ENCODE measurements at places on chromosomes 16 and 17.

DNA sequence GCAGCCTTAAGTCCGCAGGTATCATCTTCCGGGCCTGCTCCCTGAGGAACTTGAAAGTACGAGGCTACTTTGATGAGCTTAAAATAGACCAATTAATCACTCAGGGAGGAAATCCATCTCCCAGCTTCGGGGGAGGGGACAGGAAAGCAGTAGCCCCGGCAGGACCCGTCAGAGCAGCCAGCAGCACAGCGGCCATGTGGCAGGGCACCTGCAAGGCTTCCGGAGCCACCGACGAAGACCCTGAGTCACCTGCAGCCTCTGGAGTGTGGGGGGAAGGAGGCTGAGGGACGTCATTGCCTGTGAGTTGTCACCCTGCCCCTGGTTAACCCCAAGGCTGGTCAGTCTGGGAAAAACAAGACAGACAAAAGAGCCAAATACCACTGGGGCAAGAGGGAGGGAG is 4.4 kb upstream of the CYB561 start:
- no peak for DNase-seq

GRCh38 chr16:75529959-75530358 is 5.9 kb downstream of the CHST5 start:
- no peak for DNase-seq

- no peak for DNase-seq
Observed at GRCh38 chr17:74924250-74924948, at the start of gene OTOP2. Gene OTOP2, plus strand, starts transcription at chr17:74924273. Its CDS starts 360 bp downstream, at chr17:74924633.

- DNase-seq = no peak
Observed at GRCh38 chr16:86579268-86580062, 1.1 kb downstream of the FOXL1 start.

DNA sequence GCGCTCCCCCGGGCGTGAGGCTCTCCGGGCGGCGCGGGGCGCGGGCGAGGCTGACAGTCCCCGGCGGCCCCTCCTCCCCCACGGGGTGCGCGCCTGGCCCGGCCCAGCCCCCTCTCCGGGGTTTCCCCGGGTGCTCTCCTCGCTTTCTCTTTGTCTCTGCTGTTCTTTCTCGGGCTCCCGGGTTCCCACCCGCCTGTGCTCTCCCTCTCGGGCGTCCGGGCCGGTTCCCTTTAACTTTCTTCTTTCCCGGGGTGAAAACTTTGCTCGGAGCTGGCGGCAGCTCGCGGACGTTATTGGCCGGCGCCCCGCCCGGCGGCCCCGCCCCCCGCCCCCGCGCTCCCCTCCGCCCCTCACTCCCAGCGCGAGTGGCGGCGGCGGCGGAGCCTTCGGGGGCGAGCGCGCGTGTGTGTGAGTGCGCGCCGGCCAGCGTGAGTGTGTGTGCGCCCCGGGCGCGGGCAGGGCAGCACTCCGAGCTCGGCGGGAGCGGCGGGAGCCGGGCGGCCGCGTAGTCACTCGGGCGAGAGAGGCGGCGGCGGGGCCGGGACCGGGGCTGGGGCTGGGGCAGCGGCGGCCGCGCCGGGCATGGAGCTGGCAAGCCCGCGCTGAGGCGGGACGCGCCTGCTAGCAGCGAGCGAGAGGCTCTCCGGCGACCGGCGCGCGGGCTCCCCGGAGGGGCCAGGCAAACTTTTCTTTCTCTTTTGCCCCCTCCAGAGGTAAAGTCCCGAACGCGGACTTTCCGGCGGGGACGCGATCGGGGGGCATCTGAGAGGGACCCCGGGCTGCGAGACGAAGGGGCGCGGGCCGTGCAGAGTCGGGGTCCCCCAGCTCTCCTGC is at the start of gene NTN1:
NTN1 (plus strand) TSS at position 353 of the 834 bp plus-strand sequence. CDS start 864 bp downstream, outside the sequence.
- peak; percentile 37 for DNase-seq

- DNase-seq = no peak
Observed at GRCh38 chr17:27914382-27914781, 21.2 kb upstream of the LYRM9 start.

DNA sequence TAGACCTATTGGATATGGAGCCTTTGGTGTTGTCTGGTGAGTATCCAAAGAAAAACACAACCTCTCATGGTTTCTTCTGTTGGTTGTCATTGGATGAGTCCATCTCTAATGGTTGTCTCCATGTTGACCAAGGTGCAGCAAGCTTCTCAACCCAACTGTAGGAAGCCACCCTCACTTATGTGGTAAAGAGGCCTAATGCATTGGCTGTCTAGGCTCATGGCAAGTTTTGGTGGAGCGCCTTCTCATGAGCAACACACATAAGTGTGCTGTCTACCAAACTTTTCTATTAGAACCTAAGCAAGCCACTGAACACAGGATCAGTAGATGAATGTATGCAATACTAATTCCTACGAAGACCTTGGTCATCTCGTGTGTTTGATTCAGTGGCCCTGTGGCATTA is 819 bp downstream of the NLK start:
- DNase-seq = no peak

GRCh38 chr16:85562093-85562786 is 50.9 kb upstream of the GSE1 start:
- DNase-seq = no peak

DNA sequence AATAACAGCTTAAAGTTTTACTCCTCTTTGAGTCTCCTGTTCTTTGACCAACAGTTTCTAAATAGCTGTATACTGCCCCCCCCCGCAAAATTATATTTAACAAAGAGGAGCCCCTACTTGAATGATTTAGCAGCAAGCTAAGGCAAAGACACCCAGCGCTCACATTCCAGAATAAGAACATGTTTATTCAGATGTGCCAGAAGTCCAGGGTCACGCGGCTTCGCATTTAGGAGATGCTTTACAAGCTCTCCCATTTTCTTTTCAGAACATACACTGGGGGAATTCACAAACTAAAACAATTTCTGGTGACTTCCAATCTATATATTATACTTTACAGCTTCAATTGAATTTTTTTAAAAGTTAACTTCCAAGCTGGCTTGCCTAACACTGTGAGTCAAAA is 5.3 kb downstream of the PLD6 start:
- no peak for DNase-seq

DNA sequence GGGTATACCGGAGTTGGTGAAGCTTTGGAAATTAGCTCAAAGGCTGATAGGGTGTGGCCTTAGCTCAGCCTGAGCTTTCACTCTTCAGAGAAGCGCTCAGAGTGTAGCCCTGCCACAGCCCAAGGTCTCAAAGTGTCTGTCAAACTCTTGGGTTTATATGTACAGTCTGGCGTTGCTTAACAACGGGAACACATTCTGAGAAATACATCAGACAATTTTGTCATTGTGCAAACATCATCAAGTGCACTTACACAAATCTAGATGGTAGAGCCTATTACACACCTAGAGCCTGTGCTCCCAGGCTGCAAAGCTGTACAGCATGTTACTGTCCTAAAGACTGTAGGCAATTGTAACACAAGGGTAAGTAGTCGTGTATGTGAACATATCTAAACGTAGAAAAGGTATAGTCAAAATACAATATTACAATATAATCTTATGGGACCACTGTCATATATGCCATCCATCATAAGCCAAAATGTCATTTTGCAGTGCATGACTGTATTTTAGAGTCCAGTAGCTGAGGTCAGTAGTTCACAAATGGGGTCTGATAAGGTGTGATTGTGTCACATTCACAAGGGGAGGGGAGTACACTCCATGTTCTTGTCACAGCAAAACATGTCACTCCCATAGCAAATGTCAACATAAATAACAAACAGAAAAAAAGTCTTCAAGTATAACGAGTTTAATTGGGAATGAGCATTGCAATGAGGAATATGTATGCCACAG is 20.6 kb downstream of the CHAD start:
- DNase-seq = peak; percentile 58

DNA sequence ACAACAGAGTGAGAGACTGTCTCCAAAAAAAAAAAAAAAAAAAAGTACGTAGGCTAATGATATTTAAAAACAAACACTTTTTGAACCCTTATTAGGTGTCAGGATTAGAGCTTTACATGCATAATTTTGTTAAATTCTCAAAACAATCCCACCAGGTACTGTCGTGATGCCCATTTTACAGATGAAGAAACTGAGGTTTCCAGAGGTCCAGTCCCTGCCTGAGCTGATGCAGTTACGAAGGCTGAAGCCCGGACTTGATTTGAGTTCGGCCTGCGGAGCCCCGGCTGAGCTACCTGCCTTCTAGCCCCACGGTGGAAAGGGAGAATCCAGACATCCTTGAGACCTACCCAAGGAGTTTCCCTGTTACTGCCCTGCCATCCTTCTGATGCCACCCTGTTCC is 137.5 kb upstream of the EEF2KMT start:
- DNase-seq = no peak

- no peak for DNase-seq
Observed at GRCh38 chr16:88064889-88065746, 113.9 kb downstream of the BANP start.

DNA sequence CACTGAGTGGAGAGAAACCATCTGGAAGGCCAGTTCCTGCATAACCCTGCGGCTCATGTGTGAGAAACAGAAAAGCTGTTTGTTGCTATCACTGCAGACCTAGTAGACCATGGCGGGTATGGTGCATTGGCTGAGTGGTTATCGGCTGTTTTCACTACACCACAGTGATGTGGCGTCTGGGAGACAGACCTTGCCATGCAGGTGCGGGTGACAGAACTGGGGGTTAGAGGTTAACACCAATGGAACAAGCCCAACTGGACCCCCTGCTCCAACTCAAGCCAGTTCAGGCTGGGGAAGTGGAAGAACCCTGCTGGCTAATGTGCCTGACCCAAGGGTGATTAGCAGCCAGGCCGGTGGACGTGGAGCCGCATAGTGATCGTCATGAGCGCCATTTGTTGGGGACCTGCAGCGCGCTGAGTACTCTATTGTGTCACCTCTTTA is 91.9 kb downstream of the IRF8 start:
- no peak for DNase-seq

GRCh38 chr16:65988024-65988595 is 378.4 kb upstream of the CDH5 start:
- no peak for DNase-seq

- no peak for DNase-seq
Observed at GRCh38 chr16:85418978-85419491, 194.1 kb upstream of the GSE1 start.

DNA sequence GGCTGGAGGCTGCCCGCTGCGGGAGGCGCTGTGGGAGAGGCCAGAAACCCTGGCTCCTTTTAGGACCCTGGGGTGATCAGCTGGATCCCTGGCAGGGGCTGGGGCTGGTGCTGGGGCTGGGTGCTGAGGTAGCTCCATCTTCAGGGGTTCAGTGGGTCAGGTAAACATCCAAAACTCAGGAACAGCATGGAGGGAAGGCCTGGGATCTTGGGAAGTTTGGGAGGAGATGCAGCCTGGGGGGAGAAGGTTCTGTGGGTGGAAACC is 21.0 kb downstream of the ADGRG5 start:
- DNase-seq = no peak

- DNase-seq = no peak
Observed at GRCh38 chr17:31369266-31369665, 22.2 kb upstream of the RAB11FIP4 start.

DNA sequence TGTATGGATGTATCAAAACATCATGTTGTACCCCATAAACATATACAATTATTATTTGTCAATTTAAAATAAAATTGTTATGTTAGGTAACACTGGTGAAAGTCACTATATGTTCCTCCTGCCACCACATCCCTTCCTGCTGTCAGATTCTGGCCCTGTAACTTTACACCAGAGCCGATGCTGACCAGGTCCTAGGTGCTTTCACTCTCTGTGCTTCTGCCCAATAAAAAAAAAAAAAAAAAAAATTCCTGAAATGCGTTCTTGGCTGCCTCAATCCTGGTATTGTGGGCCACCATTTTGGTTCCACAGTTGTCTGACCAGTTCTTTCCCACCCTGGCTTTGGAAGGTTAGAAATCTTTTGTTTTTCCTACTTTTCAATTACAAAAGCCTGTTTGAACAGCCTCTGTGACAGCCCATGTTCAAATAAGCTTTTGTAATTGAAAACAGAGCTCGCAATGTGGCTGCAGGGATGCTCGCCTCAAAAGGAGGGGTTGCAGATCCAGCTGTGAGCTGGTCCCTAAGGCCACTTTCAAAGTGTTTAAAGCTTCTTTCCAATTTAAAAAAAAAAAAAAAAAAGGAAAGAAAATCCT is 831.0 kb upstream of the EEF2KMT start:
- DNase-seq = peak; percentile 64

All from NCI-H748 treated with DMSO at 0.1 percent for 48 hours (cell line).